ENCODE measurements at places on chromosomes 12 and 14.

DNA sequence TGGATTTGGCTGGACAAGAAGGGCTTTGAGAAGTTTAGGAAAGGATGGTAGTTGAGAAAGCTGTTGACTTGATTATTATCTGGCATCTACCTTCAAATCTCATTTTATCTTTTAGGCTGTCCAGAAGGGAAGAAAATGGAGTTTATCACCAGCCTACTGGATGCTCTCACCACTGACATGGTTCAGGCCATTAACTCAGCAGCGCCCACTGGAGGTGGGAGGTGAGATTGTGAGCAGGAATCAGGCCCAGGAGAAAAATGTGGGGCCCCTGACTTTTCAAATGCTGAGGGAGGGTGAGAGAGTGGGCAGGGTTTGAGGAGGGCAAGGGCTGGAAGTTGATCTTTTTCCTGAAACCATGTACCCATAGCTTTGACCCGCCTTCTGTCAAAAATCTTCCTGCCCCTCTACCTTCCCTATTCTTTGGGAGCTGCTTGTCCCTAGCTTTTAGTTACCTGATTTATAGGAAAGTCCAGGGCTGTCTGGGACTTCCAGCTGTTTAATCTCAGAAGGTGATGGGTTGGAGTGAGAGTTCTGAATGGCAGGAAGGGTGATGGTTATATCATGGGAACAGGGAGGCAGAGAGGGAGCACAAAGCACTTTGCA lies 134.2 kb downstream of the SMOC1 start:
- no peak for DNase-seq

DNA sequence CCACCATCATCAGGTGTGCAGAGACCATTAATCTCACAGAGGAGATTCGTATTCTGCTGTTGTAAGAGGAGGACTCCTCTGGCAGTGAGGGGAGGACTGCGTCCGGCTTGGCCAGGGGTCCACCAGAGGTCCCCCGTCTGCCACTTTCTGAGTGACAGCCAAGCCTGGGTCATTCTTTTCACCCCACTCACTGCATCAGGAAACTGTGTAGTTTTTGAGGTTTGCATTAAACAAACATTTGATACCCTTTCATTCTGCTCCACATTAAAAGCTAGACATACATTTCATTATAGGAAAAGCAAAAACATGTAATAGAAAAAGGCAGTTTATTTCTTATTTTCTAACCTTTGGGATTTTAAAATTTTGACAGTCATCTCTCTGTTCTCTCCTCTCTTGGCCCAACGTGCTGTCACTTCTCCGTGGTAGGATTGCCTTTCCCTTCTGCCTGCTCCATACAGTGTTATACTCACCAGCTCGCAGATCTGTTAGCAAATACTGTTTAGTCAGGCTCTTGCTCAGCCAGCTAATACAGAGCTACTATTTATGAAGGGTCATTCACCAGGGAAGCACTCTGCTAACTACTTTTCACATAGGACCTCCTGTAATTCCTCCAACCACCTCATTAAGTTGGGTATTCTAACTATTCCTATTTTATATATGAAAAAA lies 99.3 kb downstream of the PELI2 start:
- no peak for DNase-seq

DNA sequence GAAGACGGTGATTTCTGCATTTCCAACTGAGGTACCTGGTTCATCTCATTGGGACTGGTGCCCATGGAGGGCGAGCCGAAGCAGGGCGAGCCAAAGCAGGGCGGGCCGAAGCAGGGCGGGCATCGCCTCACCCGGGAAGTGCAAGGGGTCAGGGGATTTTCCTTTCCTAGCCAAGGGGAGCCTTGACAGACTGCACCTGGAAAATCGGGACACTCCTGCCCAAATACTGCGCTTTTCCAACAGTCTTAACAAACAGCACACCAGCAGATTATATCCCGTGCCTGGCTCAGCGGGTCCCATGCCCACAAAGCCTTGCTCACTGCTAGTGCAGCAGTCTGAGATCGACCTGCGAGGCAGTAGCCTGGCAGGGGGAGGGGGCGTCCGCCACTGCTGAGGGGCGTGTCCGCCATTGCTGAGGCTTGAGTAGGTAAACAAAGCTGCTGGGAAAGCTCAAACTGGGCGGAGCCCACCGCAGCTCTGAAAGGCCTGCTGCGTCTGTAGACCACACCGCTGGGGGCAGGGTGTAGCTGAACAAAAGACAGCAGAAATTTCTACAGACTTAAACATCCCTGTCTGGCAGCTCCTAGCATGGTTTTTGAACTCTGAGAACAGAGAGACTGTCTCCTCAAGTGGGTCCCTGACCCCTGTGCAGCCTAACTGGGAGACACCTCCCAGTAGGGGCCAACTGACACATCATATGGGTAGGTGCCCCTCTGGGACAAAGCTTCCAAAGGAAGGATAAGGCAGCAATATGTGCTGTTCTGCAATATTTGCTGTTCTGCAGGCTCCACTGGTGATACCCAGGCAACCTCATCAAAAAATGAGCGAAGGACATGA lies 77.2 kb downstream of the BAZ1A start:
- no peak for DNase-seq

- no peak for DNase-seq
Measured at GRCh38 chr14:41805633-41806032, 199.0 kb downstream of the LRFN5 start.

- no peak for DNase-seq
Measured at GRCh38 chr14:37262649-37263048, 64.9 kb downstream of the MIPOL1 start.

Data from stimulated activated CD4-positive, alpha-beta T cell treated with anti-CD3 and anti-CD28 coated beads, TNF-alpha, amount 100 ng/mL, for 1 hour (primary cell).